CD14-positive monocyte (primary cell): ENCODE measurements at places on chromosomes 5 and 9. TPM values are rescaled to one million over a fixed set of nuclear protein-coding genes. Genes with fewer than 3 reads are reported as not detected.

- DNase-seq = peak; percentile 43
These were observed 497.7 kb upstream of the WWC1 start for GRCh38 chr5:167793700-167794099.

DNA sequence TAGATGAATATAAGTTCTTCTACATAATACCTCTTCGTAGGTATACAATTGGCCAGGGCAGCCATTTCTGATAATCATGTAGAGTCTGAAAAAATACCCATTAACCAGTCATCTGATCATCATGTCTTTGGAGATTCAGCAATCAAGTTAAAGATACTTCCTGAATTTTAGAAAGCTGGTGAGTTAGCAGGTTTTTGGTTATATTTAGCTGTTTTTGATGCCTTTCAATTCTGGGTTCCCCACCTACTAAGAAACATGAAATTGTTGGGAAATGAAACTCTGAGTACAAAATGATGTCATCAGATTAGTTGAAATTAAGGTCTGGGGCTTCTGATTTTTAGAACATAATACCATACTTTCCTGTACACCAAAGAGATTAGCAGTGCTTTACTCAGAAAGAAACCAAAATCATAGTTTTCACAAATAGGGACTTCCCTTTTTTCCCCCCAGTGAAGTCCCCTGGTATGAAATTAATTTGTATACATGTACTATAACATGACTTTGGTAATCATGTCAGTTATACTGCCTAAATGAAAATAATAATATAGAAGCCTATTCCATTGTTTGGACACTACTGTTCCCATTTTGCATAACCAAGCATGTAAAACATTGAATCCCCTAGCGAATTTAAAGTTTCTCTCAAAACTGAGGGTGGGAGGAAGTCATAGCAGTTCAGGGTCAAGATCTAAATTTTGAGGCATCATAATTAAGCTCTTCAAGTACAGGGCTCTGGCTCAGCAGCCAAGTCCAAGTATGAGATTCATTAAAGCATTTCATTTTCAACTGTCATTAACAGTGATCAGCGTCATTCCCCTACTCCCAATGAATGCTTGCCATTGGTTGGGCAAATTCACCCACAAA, 17.9 kb downstream of the PRLR start:
- peak; percentile 46 for DNase-seq

DNA sequence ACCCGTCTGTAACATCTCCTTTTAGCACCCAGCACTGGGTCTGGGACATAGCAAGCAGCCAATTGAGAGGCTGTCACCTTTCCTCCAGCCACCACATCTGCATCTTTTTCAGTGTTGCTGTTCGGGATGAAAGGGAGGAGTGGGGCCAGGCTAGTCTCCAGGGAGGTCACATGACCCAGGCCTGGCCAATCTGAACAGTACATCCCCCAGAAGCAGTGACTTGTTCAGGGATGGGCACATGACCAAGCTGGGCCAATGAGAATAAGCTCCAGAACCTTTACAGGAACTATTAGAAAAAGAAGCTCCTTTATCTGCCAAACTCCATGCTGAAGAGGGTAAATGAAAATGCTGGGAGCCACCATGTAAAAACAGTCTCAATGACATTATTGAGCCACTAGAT, 359.0 kb downstream of the SLIT3 start:
- no peak for DNase-seq

DNA sequence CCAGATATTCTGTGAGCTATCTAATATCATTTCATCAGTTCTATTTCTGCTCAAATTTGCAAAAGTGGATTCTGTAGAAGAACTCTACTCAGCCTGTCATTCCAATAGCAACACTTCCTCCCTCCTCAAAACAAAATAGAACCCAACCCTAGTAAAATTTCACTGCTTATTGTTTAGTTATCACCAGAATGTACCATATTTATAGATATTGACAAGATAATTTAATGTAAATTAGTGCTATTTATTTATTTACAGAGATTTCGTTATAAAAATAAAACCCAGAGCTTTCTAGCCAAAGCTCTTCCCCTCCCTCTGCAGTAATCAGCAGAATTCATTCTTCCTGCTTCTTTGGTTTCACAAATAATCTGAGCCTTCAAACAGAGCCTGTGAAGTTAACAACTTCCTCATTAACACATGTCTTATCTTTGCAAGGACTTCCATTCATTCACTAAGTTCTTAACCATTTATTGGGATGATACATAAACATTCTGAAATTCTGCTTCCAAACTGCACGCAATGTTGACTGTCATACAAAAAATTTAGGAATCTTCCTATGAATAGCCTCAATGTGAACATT, 73.7 kb upstream of the PJA2 start:
- DNase-seq = peak; percentile 21

DNA sequence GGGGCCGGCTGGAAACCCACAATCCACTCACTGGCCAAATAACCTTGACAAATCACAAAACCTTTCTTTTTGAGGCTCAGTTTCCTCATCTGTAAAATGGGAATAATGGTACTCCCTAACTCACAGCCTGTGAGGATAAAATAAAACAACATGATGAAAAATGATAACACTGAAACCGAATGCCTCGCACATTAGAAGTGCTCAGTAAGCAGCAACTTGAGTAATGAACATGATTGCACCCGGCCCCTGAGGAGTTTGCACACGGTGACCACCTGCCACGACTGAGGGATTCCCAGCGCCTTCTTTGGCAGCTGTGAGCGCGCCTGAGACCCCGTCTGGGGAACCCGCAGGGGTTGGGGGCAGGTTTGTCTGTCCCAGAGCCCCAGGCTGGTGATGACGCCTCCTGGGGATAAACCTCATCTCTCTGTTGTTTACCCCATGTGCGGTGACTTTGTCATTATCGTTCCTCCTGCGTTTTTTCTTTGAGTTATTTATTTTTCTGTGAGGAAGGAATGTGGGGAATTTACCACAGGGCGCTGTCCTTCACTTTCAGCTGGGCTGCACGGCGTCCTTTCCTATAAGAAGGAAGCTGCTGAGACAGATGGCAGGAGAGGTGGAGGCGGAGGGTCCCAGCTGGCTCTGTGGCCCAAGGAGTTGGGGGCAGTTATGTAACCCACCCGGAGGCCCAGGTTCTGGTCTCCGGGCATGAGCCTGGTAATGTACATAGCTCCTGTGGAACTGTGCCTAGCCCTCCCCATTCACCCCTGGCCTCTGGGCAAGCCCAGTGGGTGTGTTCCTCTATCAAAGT, 3.0 kb upstream of the SYNPO start:
- no peak for DNase-seq

GRCh38 chr9:82124090-82124489, 135.5 kb downstream of the SPATA31D1 start:
- no peak for DNase-seq

DNA sequence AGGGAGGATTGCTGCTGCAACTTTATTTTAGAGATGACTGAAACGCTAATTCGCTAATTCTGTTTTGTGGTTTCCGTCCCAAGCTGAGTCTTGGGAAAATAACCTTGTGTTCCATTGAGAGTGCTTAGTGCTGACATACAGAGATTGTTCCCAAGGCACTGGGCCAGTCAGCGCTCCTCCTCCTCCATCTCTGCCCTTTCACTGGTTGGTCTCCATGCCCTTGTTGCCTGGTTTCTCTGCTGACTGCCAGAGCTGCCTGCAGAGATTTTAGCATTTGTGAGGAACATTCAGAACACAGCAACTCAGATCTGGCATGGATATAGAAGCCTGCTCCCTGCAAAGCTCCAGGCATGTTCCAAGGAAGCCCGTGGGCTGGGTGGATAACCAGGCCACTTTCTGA, 126.0 kb upstream of the IRX2 start:
- DNase-seq = no peak

DNA sequence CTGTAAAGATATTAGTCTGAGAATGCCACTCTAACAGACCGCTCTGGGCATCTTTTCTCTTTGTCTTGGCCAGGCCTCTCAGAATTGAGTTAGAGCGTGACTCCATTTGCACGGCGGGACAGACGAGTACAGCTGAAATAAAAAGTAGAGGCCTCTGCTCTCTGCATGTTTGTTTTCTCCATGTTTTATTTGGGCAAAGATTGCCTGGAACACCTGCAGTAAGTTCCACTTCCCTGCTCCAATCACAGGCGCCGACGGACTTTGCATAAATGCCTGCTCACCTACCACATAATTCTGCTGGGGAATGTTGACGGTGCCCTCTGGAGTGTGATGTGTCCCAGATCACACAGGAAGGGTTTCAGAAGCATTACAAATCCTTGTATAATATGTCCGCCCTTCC, 10.6 kb downstream of the SPOCK1 start:
- DNase-seq = no peak

GRCh38 chr9:79798450-79798849, 226.7 kb downstream of the TLE4 start:
- DNase-seq = no peak

GRCh38 chr9:36031774-36032555, 4.7 kb upstream of the RECK start:
- DNase-seq = no peak

- DNase-seq = no peak
These were observed 20.8 kb upstream of the ATG10 start for GRCh38 chr5:81950996-81951395.

GRCh38 chr5:166962461-166962860, 1329.0 kb upstream of the WWC1 start:
- no peak for DNase-seq

- DNase-seq = no peak
These were observed 36.2 kb downstream of the NACC2 start for GRCh38 chr9:136058801-136059302.

DNA sequence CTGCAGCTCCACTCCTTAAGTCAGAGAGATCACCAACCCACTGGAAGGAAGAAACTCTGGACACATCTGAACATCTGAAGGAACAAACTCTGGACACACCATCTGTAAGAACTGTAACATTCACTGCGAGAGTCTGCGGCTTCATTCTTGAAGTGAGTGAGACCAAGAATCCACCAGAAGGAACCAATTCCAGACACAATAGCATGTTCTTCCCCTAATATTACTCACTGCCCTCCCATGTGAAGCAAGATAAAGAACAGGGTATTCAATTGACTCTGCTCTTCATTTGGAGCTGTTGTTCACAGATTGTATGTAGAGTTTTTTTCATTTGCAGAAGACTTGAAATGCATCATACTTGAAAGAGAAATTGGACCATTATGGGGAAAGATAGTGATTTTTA, 10.8 kb downstream of the SAXO1 start:
- DNase-seq = no peak

GRCh38 chr5:177290816-177291596, 12.5 kb downstream of the RAB24 start:
- DNase-seq = no peak

- DNase-seq = no peak
These were observed 592.0 kb downstream of the CHSY3 start for GRCh38 chr5:130496215-130496614.

DNA sequence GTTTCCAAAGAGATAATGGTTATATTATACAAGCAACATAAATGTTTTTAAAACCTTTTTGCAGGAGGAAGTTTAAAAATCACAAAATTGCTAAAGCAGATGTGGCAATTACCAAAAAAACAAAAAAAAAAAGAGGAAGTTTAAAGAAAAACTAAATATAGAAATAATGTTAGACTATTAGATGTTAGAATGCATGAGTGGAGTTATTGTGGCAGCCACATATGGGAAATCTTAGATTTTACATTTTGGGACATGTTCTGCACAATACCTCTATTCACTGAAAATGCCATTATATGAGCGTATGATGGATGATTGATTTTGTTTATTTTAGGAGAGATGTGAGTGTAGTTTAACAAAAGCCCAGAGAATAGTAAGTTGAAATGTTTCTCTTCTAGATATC, 31.2 kb upstream of the DTWD2 start:
- DNase-seq = peak; percentile 65

- DNase-seq = no peak
These were observed 81.6 kb downstream of the PLPP1 start for GRCh38 chr5:55453211-55453610.

GRCh38 chr5:96177303-96177869, 215.7 kb upstream of the ELL2 start:
- no peak for DNase-seq

DNA sequence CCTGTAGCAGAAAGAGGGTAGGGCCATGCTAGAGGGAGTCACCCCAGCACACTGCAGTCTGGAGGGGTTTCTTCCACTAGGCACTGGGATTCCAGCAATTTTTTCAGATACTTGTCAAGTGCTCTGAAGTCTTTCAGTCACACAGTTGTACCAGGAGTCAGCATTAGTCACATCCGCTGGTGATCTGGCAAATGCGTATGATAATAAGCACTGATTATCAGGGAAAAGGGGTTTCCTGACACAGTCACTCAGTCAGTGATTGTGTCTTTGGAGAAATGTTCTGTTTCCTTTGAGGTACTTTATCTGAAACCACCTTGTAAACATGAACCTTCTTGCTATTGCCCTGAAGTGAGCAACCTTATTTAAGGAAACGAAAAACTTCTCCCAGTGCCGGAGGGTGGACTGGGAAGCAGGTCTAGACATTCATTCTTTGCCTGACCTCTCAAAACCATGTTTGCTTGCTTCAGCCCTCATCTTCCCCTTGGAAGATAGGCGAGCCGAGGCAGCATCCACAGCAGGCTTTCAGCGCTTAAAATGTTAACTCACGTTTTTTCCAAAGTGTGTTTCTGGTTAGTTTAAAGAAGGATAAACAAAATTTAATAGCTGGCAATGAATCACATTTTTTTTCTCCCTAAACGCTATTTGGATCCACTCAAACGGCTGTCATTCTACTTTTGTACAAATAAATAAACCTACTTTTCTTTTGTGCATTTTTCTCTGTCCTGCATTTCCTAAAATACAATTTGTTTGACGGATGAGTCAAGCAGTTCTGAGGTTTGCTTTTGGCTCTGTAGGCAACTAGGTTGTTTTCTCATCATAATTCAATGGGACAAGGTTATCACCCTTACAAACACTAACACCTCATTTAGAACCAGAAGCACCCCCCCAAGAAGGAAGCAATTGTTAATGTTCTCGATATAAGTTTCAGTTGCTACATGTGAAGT, 77.7 kb downstream of the FOXD1 start:
- DNase-seq = no peak

DNA sequence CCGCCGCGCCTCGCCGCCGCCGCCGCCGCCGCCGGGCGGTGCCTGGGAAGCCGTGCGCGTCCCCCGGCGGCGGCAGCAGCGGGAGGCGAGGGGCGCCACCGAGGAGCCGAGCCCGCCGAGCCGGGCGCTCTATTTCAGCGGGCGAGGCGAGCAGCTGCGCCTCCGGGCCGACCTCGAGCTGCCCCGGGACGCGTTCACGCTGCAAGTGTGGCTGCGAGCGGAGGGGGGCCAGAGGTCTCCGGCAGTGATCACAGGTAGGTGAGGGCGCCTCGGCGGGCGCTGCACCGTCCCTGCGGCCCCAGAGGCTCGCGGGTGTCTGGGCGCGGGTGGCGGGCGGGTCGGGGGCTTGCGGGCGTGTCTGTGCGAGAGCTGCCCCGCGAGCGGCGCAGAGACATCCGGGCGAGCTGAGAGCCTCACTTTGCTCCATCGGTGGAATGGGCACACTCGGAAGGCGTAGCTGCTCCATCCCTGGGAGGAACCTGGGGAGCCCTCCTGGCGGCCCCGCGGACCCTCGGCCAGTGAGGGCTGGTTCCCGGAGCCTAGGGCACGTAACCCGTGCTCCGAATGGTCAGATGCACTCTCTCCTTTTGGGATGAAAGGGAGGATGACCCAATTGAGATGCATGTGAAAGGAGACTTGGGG, 864 bp downstream of the PAPPA start:
- no peak for DNase-seq

GRCh38 chr5:39138892-39139291, 64.7 kb upstream of the RICTOR start:
- no peak for DNase-seq

The WDR38 gene
- not detected for polyA plus RNA-seq

The FAM200C gene
- 0.11 and 0.39 TPM in 2 replicates for polyA plus RNA-seq

The MARCOL gene
- not detected in 2 replicates for polyA plus RNA-seq

The NDUFS6 gene
- 62.3 TPM for polyA plus RNA-seq

The FOXD1 gene
- 0.04 TPM in 2 replicates for polyA plus RNA-seq

The PCDHA4 gene
- polyA plus RNA-seq = not detected
